Renal pelvis (tissue), 12 donors: ENCODE measurements at places on chromosomes 6 and 20. TPM values are rescaled to one million over a fixed set of nuclear protein-coding genes. Genes with fewer than 3 reads are reported as not detected.

- DNase-seq, result no peak
Observed at GRCh38 chr6:46876126-46876525, 45.6 kb downstream of the ADGRF5 start.

GRCh38 chr6:28207510-28208110 lies 17.5 kb upstream of the ZSCAN9 start:
- DNase-seq, result peak; percentile 24

- peak; percentile 19 for DNase-seq
Observed at GRCh38 chr20:42218621-42219374, 600.6 kb upstream of the CHD6 start.

DNA sequence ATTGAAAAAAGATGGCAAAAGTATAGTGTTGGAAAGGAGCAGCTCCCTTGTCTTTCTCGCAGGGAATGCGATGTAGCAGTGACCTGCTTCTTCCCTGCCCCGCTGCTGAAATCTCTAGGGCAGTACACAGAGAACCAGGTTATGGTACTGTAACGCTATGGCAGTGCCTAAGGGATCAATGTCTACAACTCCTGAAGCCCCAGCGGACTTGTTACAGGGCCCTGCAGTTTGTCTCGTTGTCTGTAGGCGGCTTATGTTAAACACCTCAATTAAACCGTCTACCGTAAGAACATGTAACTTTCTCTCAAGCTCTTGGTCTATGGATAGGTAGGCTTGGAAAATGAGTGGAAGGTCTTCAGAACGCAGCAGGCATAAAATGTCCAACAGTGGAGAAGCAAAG lies 44.8 kb upstream of the SLC17A4 start:
- DNase-seq, result no peak

- no peak for DNase-seq
Observed at GRCh38 chr20:537983-538382, 5.6 kb downstream of the CSNK2A1 start.

GRCh38 chr6:86407128-86407527 lies 530.2 kb upstream of the HTR1E start:
- DNase-seq, result no peak

DNA sequence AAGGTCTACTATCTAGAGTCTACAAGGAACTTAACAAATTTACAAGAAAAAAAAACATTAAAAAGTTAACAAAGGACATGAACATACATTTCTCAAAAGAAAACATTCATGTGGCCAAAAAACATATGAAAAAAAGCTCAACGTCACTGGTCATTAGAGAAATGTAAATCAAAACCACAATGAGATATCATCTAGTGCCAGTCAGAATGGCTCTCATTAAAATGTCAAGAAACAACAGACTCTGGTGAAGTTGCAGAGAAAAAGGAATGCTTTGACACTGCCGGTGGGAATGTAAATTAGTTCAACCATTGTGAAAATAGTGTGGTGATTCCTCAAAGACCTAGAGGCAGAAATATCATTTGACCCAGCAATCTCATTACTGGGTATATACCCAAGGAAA lies 48.3 kb downstream of the OGFRL1 start:
- no peak for DNase-seq

DNA sequence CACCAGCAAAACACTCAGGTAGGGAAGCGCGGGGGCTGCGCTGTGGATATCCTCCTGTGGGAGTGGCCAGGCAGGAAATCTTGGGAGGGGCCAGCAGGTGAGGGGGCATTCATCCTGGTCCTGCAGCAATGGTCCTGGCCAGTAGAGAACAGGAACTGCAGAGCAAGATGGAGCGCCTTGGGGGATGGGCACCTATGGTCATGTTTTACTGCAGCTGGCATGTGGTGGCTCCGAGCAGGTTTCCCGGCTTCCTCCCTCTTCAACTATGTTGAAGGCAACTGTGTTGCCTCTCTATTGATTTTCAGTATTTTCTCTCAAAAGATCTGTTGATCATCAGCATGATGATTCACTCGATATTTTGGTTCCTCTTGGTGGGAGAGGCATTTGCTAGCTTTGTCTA lies 70.9 kb downstream of the SNAP91 start:
- DNase-seq, result no peak

DNA sequence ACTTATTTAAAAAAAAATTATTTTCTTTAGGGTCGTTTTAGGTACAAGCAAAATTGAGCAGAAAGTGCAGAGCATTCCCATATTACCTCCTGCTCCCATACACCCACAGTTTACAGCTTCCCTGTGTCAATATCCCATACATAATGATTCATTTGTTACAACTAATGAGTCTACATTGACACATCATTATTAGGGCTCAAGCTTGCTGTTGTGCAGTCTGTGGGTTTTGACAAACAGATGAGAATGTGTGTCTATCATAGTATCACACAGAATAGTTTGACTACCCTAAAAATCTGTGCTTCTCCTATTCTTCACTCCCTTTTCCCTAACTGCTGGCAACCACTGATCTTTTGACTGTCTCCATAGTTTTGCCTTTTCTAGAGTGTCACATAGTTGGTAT lies 9.4 kb downstream of the PSMF1 start:
- DNase-seq, result no peak

DNA sequence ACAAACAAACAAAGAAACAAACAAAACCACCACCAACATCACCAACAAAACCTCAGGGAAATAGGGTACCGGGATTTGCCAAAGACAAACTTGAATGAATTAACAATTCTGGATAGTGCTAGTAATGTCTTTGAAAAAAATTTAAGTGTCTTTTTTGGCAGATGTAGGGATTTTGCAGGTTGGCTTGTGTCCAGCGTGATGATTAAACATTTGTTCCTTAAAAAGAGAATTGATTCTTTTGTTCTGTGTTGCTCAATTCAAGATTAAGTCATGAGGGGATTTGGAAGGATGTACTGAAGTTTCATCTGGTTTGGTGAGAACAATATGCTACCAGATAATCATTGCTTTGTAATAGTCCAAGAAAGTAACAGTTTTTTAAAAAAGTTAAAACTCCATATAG lies 125.1 kb upstream of the HS3ST5 start:
- no peak for DNase-seq

Gene FERMT1
- polyA plus RNA-seq, result 5.4 TPM

Gene PARD6B
- 21.1 TPM for polyA plus RNA-seq

Gene MUC22
- polyA plus RNA-seq, result not detected

Gene VSX1
- polyA plus RNA-seq, result not detected

Gene TFAP2B
- 17.1 TPM for polyA plus RNA-seq

Gene RBM39
- 540 TPM for polyA plus RNA-seq
